Motor neuron (in vitro differentiated cells): ENCODE measurements at places on chromosomes 11 and 22. TPM values are rescaled to one million over a fixed set of nuclear protein-coding genes. Genes with fewer than 3 reads are reported as not detected.

- ATAC-seq: peak; percentile 20
Measured at GRCh38 chr11:122100037-122100755, 15.8 kb downstream of the BLID start.

Gene OR51B4
- 0.26 TPM in 1 of 2 replicates, not detected in the other for total RNA-seq

Gene MAPK8IP1
- total RNA-seq: 6.3 and 9.1 TPM in 2 replicates

DNA sequence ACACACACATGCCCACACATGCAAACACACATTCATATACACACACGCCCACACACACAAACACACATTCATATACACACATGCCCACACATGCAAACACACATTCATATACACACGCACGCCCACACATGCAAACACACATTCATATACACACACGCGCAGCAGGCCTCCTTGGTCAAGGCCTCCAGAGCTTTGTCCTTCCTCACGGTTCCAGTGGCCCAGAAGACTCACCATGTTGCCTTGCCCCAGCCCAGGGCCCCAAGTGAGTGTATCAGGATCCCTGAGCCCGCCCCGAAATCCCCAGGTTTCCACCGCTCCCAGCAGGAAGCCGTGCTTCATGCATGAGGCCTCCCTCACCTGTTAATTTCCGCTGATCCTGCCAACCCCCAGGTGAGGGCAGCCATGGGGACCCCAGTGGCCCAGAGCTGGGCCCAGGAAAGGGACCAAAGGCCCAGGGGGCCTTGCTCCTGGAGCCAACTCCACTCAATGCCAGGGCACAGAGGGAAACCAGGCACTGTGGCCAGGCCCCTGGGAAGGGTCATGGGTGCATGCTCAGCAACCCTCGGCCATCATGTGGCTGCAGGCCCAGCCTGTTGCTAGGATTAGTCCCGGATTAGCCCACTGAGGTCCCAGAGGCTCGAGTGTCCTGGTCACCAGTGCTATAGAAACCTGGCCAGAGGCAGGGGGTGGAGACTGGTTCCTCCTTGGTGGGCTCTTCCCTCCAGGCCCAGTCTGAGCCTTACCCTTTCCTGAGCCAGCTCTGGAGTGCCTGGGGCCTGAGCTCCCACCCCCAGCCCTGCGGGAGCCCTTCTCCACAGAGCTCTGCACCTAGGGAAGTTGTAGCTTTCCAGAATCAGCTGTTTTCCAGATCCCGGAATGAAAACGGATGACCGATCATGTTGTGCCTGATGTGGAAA lies 34.4 kb downstream of the IGF2 start:
- ATAC-seq: no peak

Gene SCGB2A2
- total RNA-seq: not detected in 2 replicates

Gene MS4A8
- 0.25 TPM in 1 of 2 replicates, not detected in the other for total RNA-seq

DNA sequence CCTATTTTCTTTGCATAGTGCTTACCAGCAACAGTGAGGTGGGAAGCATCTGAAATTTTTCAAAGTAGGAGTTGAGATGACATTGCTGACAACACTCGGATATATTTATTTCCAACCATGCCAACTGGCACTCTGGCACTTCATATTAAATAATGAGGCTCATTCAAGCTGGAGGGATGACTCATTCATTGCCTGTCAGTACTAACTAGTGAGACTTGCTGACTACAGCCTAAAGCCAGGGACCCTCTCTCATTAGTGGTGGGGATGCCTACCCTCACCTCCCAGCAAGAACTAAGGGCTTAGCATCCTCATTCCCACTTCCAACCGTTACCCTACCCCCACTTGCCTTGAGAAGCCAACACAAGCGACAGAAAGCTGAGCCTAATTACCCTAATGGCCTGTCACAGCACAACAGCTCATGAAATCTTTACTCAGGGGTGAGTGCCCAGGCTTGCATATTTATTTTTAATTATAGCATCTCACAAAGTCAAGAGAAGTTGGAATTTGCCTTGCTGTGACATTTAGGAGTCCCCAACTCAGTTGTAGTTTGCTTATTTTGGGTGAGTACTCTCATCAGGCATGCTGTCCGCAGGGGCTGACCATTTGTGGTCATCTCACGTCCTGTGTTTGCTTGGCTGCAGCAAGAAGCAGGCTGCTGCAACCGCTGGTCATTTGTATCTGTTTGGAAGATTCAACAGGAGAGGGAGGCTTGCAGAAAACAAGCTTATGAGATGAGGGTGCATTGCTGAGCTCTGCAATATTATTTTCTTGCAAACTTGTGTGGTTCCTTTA lies 181.6 kb upstream of the POU2AF2 start:
- no peak for ATAC-seq

Gene SYNGR1
- total RNA-seq: 16.4 and 21.2 TPM in 2 replicates

GRCh38 chr11:117851106-117851505 lies 25.4 kb downstream of the FXYD6 start:
- peak; percentile 27 for ATAC-seq

GRCh38 chr11:121351083-121351630 lies 58.6 kb downstream of the SC5D start:
- no peak for ATAC-seq

GRCh38 chr22:27581688-27582087 lies 219.9 kb downstream of the MN1 start:
- ATAC-seq: no peak

- ATAC-seq: peak; percentile 97
Measured at GRCh38 chr22:31122532-31123291, at the start of gene INPP5J. Gene INPP5J (plus strand): TSS chr22:31122966. CDS start chr22:31123015, 49 bp downstream.

GRCh38 chr22:48263791-48264351 lies 1501.4 kb downstream of the TBC1D22A start:
- no peak for ATAC-seq

DNA sequence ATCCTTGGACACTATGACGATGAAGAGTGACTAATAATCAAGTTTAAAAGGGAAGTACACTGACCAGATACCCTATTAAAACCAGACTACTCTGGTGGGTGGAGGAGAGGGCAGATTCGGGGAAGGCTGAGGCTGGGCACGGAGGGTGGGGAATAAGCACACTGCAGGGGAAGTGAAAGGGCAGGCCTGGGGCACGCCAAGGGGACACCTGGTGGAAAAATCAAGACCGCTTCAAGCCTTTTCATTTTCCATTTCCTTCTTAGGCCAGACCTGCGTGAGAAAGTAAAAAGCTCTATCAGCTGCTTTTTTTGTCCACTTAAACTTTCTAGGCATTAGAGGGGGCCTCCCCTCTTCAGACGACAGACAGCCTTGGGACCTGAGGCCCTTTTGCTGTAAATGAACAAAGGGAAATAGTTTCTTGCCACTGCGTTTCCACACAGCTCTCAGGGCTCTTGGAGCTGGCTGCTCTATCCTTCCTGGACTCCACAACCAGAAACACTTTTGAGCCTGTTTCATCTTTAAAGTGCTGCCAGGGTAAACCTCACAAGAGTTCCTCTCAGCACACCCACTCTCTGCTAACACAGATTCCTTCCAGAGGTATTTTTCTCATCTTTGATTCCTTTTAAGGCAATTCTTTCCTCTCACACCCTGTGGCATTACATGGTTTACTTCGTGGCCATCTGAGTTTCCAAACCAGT lies 25.0 kb upstream of the SERPIND1 start:
- ATAC-seq: no peak

Gene CTSW
- total RNA-seq: 0.19 TPM in 1 of 2 replicates, not detected in the other

- peak; percentile 84 for ATAC-seq
Measured at GRCh38 chr11:27460158-27460978, 12.2 kb downstream of the LGR4 start.

DNA sequence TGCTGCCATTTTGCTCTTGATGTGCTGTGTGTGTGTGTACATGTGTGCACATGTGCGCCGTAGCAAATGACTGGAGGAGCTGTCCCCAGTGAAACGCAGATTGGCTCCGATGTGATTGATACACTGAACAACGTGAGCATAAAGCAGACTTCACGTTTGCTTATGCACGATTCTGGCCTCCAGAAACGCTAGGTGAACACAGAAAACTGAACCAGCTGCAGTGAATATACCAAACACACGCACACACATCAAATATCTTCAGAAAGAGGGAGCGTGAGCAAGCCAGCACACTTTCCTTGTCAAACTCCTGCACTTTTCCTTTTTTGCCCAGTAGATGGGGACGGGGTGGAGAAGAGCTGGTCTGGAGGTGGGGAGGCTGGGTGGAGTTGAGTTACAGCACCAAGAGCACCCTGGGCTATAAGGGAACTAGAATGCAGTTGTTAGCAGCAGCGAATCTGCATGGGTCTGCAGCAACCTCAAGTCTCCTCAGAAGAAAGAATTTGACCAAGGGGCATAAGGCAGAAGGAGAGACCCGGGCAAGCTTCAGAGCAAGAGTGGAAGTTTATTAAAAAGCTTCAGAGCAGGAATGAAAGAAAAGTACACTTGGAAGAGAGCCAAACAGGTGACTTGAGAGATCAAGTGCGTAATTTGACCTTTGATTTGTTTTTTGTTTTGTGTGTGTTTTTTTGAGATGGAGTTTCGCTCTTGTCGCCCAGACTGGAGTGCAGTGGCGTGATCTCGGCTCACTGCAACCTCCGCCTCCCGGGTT lies 77.8 kb upstream of the CADM1 start:
- peak; percentile 69 for ATAC-seq

Gene FOSL1
- total RNA-seq: 5.2 and 6.1 TPM in 2 replicates

DNA sequence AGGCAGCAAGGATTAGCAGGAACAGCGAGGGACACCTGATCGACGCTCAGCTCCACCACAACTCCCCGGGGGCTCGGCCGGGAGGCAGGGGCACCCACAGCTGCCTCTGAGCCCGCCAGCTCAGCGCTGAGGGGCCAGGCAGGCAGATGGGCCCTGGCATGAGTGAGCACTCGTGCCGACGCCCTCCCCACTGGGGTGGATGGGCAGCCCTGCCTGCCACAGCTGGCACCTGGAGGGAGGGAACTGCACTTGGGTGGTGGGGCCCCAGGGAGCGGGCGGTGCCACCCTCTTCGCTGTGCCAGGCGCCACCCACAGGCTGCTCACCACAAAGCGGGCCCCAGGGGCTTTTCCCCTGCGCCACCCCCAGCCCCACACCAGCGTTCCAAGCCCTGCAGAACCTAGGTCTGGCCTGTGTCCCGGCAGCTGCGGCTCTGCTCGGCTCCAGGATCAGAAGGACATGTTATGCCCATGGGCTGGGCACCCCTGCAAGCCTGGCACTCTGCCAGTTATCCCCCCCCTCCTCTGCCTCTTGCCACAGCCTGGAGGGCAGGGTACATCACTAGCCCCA lies 28.8 kb downstream of the WNT7B start:
- ATAC-seq: no peak

GRCh38 chr11:5367448-5368074 lies 16.1 kb upstream of the OR51M1 start:
- ATAC-seq: no peak

GRCh38 chr11:6926208-6927029 lies at the start of gene ZNF215:
Gene ZNF215 (plus strand): TSS chr11:6926426. CDS start chr11:6932273, 5,847 bp downstream.
- peak; percentile 88 for ATAC-seq

Gene SLC37A2
- 0.65 and 1.1 TPM in 2 replicates for total RNA-seq

- no peak for ATAC-seq
Measured at GRCh38 chr11:74280494-74280893, 30.9 kb downstream of the P4HA3 start.

Gene ELFN2
- total RNA-seq: 0.77 and 0.92 TPM in 2 replicates

DNA sequence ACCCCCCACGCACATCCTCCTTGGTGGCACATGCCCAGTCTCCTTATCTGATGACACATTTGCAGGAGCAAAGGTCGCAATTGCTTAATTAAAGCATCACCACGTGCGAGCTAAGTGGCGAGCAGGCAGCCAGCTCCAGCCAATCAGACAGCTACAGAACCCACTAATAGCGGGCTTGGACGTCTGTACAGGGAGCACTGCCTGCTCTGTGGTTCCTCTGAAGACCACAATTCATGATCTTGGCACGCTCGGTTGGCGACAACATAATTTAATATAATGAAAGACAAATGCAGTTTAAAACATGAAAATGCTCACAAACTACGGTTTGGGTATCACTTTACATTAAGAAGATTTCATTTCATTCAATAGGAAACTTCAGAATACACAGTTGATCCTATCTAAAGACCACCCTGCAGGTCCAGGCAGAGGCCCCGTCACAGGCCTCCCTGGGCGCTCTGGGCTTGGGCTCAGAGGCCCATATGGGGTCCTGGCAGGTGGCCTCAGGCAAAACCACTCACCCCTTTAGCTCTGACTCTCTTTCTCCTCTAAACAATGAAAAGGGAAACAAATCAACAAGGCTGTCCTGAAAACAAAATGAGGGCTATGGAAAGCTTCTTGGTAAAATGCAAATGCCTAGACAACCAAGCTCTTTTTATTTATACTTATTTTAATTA lies 10.4 kb downstream of the PACSIN2 start:
- ATAC-seq: no peak

DNA sequence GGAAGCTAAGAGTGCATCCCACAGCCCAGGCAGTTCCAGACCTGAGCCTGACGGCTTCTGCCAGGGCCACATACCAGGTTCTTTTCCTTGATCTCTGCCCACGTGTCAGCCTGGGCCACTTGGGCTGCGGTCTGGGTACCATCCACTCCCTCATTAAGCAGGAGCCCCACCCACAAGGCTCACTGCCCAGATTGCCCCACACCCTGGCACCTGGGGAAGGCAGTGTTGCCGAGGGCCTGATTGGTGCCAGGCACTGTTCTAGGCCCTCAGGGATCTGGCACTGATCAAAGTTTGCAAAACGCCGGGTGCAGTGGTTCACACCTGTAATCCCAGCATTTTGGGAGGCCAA lies 15.4 kb downstream of the GGA1 start:
- no peak for ATAC-seq

Gene SHISA8
- 0.13 TPM in 1 of 2 replicates, not detected in the other for total RNA-seq

Gene IL18
- total RNA-seq: 0.44 and 1.0 TPM in 2 replicates
